ENCODE measurements at places on chromosomes 3 and 15.
A peak's percentile ranks its signal among the peaks of the same experiment; 100 is the strongest.

GRCh38 chr3:9884555-9885165 is 4.6 kb upstream of the CIDEC start:
- DNase-seq: no peak

GRCh38 chr3:23329471-23330105 is 126.5 kb downstream of the UBE2E2 start:
- no peak for DNase-seq

GRCh38 chr3:133280586-133280985 is 119.3 kb upstream of the BFSP2 start:
- DNase-seq: peak; percentile 90

DNA sequence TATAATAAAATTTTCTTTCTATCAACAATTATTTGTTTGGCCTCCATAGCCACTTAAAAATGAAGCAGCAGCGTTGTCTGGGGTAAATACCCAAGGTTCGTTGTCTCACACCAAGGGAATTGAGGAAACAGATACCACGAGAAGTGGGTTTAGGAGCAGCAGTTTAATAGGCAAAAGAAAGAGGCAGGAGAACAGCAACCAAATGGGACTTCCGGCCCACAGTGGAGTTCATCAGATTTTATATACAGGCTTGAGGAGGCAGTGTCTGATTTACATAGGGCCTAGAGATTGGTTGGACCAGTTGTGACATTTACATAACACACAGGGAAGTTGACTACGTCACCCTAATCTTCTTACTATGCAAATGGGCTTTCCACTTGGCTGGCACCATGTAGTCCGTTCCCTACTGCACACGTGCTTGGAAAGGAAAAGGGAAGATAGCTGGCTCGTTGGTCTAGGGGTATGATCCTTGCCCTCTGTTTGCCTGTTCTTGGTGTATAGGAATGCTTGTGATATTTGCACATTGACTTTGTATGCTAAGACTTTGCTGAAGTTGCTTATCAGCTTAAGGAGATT is 61.5 kb upstream of the SETMAR start:
- DNase-seq: no peak

GRCh38 chr3:9553021-9553947 is at the start of gene LHFPL4:
TSS of gene LHFPL4 (minus strand) at chr3:9553822. CDS start at chr3:9552679, 1,143 bp downstream.
- no peak for DNase-seq

DNA sequence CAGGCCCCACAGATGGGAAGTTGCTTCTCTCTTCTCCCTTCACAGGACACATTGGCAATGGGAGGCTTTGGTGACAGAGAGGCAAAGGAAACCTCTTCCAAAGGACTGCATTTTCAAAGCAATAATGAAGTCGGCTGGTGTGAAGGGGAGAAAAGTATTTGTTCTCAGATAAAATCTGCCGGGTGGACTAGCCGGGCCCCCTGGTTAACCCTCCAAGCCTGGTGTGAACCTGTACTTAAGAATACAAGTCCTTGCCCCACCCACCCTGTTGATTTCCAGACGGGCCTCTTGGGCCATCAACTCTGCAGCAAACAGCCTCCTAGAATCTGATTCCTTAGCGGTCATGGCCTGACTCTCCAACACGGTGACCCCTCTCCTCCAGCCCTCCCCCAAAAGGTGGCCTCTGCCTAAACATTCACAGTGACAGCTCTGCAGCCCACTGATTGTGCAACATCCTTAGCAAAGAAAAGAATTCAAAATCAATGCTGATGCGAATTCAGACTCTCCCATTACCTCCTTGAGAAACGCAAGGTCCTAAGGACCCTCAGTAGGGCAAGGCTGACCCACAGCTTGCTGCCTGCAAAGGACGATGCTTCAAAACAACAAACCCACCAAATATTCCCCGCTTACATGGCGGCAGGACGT is 9.9 kb downstream of the TLE3 start:
- DNase-seq: no peak

DNA sequence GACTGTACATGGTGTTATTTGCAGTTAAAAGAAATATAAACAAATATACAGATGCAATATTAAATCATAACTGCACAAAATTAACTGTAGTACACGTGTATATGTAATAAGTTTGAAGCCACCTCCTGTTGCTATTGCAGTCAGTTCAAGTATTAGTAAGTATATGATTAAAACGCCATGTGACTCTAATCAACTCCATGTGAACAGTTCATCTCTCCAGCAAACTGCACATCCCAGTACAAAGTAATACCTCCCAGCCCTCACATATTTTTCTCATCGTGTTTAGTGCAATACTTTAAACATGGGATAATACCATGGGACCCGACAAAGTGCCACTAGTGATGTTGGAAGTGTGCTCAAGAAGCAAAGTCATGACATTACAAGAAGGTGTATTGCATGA is 34.6 kb downstream of the PDCD10 start:
- no peak for DNase-seq

- no peak for DNase-seq
Measured at GRCh38 chr3:196235452-196236122, 19.3 kb downstream of the SLC51A start.

DNA sequence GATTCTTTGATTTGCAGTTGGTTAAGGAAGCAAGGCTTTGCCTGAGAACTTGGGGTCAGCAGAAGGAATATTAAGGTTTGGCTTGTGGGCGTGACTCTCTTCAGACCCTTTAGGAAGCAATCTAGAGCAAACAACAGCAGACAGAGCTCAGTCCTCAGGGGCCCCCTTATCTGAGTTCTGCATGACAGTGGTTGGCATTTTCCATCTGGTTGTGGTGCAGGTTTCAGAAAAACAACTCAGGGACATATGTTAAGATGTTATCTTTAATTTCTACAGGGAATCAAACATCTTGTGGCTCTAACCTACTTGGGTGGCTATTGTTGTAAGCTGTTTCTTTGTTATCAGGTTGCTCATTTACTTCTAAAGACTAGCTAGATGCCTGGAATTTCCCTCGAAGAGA is 141.4 kb downstream of the VPS8 start:
- no peak for DNase-seq

DNA sequence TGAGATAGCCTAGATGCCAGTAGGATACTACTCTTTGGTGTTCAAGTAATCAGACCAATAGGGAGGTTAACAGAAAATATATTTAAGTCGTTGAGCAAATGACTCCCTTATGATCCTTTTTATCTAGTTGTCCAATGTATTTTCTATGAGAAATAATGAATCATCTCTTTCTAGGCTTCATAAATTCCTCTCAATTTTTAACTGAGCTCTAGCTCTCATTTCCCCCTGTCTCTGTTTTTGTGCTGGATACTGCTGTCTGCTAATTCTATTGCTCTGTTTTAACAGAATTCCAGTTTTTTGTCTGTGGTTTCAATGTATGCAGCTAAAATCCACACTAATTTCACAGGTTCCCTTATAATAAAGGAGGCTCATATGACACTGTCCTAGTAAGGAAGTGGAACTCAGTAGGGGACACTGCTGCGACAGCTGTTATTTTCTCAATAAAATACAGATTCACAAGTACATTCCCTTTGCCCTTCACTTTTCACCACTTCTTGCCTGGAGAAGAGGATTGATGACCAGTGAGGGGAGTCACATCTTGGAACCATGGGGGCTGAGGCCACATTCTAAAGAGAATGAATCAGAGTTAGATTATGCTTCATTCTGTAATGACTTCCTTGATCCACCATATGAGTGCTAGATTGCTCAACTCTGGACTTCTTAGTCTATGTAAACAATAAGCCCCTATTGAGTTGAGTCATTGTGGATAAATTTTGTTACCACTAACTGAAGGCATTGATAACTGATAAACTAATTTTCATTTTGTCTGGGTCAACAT is 558.7 kb upstream of the KCNMB2 start:
- DNase-seq: no peak
